DMS153 (cell line): ENCODE measurements at places on chromosomes 4 and X.

DNA sequence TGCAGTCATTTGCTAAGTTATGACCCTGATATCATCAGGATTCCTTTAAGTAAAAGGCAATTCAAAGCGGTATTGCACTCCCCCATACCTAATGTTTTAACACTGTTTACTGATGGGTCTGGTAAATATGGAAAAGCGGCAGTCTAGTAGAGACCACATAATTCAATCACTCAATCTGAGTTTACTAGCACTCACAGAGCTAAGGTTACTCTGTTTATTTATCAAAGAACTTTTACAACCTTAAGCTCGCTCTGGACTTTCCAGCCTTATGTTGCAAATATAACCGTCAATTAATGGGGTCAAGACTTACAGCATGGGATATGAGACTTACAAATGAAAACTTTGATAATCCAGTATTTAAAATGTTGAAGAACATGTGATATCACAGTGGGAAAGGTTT lies 124.5 kb upstream of the ZCCHC13 start:
- DNase-seq: no peak

- DNase-seq: no peak
Observed at GRCh38 chr4:138305050-138305449, 62.9 kb upstream of the SLC7A11 start.

DNA sequence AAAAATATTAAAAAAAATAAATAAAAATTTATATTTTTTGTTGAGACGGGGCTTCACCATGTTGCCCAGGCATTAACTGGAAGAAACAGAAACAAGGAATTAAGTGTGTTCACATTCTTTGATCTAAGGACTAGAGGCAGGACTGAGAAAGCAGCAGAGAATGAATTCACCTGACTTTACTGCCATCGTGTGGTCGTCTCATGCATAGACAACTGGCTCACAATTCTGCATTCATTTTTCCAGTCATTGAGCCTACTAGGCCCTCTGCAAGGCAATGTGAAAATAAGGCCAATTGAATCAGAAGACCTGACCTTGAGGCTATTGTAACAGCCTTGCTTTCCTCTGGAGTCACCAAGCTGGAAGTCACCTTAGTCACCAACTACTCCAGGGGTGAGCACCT lies 37.4 kb downstream of the LHFPL1 start:
- peak; percentile 30 for DNase-seq

GRCh38 chrX:107716118-107716684 lies 59.4 kb downstream of the TSC22D3 start:
- no peak for DNase-seq

GRCh38 chr4:137414802-137415201 lies 117.5 kb downstream of the PCDH18 start:
- no peak for DNase-seq
